ENCODE measurements at places on chromosomes 16 and 17. TPM values are rescaled to one million over a fixed set of nuclear protein-coding genes. Genes with fewer than 3 reads are reported as not detected.

The WNK4 gene
- total RNA-seq: 0.42 TPM

The KRT14 gene
- not detected for total RNA-seq

The PRMT7 gene
- total RNA-seq: 46.3 TPM

The CACNA1H gene
- 5.7 TPM for total RNA-seq

The TBC1D3E gene
- not detected for total RNA-seq

The CHD9NB gene
- not detected for total RNA-seq

The MT1M gene
- total RNA-seq: not detected

The USP43 gene
- 0.08 TPM for total RNA-seq

The HSD11B2 gene
- total RNA-seq: not detected

The FAM222B gene
- total RNA-seq: 17.3 TPM

The PHOSPHO1 gene
- not detected for total RNA-seq

The TLCD1 gene
- 0.39 TPM for total RNA-seq

The TBC1D3B gene
- total RNA-seq: 1.5 TPM

The FNDC8 gene
- not detected for total RNA-seq

The PRR15L gene
- total RNA-seq: not detected

Data from CD4-positive, alpha-beta T cell (primary cell).